ENCODE measurements at places on chromosomes 13 and 19.

- no peak for DNase-seq
Measured at GRCh38 chr19:29543381-29543780, 17.6 kb downstream of the VSTM2B start.

- no peak for DNase-seq
Measured at GRCh38 chr19:44925114-44925891, 10.9 kb downstream of the APOC1 start.

GRCh38 chr19:57050863-57051262 lies 68.9 kb upstream of the USP29 start:
- DNase-seq = no peak

DNA sequence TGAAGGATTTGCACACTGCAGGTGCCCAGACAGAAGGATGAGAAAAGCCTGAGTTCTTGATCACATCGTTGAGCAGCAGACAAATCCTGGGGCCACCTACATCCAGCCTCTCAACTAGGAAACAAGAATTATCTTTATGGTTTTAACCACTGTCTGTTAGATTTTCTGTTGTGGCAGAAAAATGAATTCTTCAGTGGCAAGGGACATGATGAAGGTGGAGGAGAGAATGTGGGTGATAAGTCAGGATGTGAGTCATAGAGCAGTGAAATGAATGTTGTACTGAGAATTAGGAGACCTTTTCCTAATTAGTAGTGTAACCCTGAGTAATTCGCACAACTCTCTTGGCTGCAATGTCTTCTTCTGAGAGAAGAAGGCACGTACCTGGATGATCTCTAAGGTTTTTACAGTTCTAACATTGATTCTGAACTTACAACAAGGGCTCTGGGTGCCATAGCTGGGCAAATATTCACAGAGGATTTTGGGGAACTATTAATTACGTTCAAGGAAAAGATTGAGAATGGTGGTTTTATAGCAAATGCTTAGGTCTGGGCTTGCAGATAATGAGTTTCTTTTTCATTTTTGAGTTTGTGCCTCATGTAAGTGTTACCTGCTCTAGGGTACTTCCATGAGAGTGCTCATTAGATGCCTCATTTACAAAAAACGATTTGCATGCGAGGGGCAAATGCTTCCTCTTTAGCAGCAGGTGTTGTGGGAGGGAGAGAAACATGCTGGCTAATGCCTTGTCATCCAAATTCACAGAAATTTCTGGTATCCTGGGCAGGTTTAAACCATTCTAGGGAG lies 111.0 kb upstream of the KL start:
- DNase-seq = no peak

- no peak for DNase-seq
Measured at GRCh38 chr13:41707194-41707821, 250.0 kb downstream of the RGCC start.

GRCh38 chr19:48398375-48399235 lies 5.1 kb downstream of the GRIN2D start:
- peak; percentile 71 for DNase-seq

- DNase-seq = no peak
Measured at GRCh38 chr19:15463861-15464371, 428 bp downstream of the RASAL3 start.

GRCh38 chr13:112688560-112689302 lies 1.1 kb upstream of the ATP11A start:
- no peak for DNase-seq

GRCh38 chr13:38686577-38687245 lies at the start of gene FREM2:
Gene FREM2 (plus strand): TSS chr13:38687077. CDS start chr13:38687345, 268 bp downstream.
- DNase-seq = peak; percentile 50

DNA sequence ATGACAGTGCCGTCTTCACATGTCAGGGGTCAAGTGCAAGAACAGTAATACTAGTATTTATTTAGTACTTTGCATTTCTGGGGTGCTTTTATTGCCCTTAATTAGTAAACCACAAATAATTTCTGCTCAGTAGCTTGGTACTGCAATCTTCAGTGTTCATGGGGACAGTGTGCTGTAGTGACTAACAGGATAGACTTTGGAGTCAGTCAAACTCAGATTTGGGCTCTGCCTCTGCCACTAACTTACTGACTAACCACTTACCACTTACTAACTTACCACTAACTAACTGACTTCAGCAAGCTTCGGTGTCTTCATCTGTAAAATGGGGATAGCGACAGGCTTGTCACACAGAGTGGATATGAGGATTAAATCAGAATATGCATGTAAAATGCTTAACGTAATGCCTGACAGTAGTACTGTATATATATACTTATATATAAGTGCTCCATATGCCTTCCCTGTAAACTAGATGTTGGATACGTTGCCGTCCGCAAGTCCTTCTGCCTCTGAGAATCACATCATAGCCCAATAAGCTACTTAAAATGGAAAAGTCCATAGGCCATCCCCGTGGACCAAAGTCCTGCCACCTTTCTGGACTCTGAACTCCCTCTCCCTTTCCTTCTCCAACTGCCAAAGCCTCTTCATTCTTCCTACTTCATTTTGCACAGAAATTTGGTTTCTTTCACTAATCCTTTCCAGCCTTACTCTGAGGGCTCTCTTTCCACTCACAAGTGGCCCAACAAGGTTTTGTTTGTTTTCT lies 158.1 kb downstream of the ZIC5 start:
- no peak for DNase-seq

DNA sequence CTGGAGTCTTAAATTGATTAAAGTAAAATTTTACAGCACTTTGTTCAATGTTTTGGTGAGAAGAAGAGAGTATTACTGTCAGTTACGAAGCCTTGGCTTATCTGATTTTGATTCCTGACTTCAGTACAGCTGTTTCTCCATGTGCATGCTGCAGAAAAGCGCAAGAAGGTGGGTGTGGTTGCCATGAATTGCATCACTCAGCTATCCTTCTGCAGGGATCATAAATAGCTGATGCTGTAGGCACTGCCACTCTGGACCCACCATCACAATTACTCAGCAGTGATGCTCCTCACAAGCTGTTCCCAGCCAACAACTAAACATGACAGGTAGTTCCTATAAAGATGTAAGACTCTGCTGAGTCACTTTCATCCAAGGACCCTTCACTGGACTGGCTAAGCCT lies 321.2 kb downstream of the IRS2 start:
- no peak for DNase-seq

GRCh38 chr13:73715114-73715910 lies 418.9 kb downstream of the KLF12 start:
- DNase-seq = no peak

DNA sequence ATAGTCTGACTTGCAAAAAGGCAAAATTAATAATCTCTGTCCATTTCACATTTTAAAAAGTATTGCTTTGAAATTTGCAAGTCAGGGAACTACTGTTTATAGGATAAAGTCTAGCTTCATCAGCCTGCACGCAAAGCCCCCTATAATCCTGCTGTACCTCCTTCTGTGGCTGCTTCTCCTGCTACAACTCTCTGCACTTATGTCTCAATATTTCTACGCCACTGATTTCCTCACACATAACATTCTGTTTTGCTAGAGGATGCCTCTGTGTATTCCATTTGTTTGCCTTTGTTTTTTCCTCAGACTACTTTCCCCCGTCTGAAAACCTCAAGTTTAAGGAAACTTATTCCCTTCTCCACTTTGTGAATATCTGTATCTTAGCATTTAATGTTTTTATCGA lies 389.9 kb downstream of the RFC3 start:
- DNase-seq = no peak

DNA sequence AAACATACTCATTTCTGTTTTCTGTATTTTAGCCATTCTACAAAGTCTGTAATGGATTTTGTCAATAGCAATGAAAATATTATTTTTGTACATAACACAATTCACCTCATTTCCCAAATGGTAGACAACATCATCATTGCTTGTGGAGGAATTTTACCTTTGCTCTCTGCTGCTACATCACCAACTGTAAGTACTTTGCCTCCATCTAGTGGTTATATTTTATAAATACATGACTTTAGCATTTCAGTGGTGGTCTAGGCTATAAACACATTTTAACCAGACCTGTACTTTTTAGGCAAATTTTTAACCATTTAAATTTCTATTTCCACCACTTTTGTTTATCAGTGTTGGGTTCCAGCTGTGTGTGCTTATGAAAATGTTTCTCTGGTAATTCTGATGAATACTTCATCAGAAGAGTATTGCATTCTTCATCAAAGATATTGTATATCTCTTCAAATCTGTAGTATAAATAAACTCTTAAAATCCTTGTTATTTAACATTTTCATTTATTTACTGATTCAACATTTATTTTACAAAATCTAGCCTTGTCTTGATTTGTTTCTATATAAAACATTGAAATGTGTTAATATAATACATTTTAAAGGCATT lies 222.4 kb downstream of the NBEA start:
- peak; percentile 43 for DNase-seq

- DNase-seq = no peak
Measured at GRCh38 chr13:21671620-21672286, 880 bp downstream of the FGF9 start.

- DNase-seq = no peak
Measured at GRCh38 chr13:26949701-26950502, 189.3 kb upstream of the GPR12 start.

DNA sequence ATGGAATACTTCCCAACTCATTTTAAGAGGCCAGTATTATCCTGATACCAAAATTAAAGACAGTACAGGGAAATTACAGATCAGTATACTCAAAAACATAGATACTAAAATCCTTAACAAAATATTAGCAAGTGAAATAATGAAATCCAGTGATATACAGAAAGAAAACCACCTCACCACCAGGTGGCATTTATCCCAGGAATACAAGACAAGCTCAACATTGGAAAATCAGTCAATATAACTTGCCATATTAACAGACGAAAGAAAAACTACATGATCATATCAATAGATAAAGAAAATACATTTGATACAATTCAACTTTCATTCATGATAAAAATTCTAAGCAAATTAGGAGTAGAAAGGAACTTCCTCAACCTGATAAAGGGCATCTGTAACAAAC lies 6.7 kb upstream of the GNA15 start:
- peak; percentile 35 for DNase-seq

DNA sequence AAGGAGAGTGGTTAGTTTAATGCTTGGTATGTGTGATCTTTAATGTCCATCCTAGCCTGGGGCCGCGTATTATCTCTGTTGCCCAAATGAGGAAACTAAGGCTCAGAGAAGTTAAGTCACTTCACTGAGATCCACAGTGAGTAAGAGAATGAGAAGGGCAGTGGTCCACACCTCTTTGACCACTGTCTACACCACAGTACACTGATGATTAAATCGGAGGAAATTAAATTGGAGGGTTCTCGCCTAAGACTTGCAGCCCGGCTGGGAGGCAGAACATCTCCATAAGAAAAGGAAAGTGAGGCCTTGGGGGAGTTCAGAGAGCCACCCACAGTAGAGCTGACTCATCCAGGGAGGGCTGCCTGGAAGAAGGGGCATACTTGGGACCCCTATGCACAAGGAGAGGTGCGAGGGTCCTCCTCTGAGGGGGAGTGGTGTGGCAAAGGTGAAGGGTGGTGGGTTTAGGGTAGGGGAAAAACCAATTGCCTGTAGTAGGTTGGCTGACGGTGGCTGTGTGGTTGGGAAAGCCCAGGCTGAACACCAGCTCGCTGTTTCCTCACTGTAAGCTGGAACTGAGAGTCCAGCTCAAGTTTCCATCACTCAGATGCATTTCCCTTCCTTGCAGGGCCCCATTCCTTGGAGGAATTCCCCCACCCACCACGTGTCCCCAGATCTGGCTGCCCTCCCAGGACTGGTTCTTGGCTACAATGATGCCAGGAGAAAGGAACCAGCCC lies 15.0 kb upstream of the DHRS12 start:
- no peak for DNase-seq

DNA sequence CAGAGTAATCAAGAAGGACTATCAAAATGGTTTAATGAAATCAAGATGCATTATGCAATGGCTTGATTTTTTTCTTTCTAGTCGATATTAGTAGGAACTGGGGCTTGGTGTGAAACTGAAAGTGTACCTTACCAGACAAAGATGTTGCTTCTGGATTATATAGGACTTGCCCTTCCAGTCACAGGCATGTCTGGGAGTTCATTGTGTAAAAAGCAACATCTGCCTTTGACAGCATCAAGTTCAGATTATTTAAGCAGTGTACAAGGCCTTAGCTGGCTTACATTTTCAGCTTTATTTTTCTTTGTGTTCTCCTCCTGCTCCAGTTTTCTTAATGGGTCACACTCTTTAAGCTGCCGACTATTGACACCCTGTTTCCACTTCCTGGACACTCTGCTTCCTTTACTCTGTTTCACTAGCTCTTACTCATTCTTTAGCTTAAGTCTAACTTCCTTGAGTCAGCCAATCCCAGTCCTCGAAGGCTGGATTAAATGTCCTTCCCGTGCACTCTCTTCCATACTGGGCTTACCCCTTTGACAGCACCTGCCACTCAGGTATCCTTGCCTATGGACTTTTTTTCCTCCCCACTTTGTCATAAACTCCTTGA lies 29.4 kb upstream of the OLFM4 start:
- no peak for DNase-seq

GRCh38 chr19:48837051-48837524 lies 797 bp upstream of the HSD17B14 start:
- DNase-seq = peak; percentile 95

GRCh38 chr13:22074403-22074802 lies 403.5 kb downstream of the FGF9 start:
- no peak for DNase-seq

DNA sequence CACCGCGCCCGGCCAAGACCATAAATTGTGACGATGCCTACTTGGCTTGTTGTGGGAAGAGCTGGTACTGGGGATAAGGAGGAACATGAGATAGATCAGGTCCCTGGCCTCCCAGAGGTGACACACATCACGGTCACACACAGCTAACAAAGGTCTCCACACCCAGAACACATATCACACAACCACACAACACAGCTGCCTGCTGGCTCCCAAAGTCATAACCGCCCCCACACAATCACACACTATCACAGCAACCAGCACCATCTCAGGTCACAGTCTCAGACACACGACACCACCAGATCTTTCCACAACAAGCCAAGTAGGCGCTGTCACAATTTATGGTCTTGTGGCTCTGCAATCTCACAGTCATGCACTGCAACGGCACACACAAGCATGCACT lies 5.7 kb downstream of the COL5A3 start:
- no peak for DNase-seq

DNA sequence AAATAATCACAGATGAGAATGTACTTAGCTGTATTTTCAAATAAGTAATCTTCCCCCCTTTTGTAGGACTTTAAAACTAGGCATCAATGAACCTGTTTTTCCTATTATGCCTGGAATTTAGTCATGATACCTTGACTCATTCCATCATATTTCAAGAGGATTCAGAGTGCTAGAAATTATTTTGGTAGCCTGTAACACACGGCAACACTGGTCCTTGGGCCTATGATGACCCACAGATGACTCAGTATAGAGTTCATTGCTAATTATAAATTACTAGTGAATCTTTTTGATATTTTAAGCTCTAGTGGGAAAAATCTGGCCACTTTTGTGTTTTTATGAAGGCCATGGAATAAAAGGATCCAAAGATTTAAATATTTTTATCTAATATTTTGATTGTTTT lies 26.0 kb upstream of the GARRE1 start:
- no peak for DNase-seq

- DNase-seq = no peak
Measured at GRCh38 chr13:91362908-91363307, 15.4 kb downstream of the MIR17HG start.

GRCh38 chr13:67075239-67075638 lies 154.9 kb downstream of the PCDH9 start:
- DNase-seq = no peak

All from NCI-H1694 (cell line).